ENCODE measurements at places on chromosomes 6 and 20.
A peak's percentile ranks its signal among the peaks of the same experiment; 100 is the strongest.

- peak; percentile 1 for DNase-seq
Observed at GRCh38 chr6:54493138-54493537, 184.9 kb downstream of the TINAG start.

DNA sequence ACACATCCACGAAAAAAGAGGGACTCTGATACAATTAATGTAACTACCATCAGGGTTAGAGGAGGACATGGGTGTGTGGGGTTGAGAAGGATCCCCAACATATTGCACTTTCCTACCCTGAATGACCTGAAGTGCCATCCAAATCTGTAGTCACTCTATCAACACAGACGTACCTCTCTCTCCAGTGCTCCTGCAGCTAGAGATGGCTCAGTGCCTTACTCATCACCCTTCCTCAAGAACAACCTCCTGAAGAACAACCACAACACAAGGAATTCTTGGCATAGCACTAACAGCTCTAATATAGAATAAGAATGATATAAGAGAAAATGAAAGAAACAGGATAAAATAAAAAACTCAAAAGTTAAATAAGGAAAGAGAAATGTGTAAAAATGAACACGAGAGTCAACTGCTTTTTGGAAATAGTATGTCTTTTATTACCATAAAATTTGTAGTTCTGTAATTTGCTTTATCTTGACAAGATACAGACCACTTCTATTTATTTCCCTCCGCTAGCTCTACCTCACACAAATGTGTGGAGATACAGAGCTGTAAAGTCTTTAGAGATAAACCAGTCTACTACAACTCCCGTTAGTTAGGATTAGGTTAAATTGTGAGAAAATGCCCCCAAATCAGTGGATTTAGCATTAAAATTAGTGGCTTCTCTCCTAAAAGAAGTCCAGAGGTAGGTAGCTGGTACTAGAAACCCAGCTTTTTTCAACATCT, 63.9 kb downstream of the REV3L start:
- DNase-seq = no peak

- peak; percentile 12 for DNase-seq
Observed at GRCh38 chr6:89412071-89413005, at the start of gene RRAGD. TSS of gene RRAGD (minus strand) at chr6:89412273. CDS start at chr6:89411993, 280 bp downstream.

DNA sequence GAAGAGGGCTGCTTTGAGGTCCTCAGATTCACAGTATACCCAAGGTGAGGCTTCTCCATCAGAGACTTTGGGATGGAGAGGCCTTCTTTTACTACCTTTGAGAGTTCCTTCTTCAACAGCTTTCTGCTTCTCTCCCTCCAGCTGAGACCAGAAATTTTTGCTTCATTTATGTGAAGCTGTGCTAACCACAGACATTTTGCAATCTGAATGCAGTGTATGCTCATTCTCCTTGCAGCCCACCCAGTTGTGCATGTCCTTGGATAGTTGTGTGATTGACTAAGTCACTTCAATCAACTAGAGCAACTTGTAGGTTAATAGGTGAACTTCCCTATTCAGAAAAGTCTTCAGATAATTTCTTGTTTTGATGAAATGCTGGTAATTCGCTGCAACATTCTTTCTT, 20.1 kb downstream of the DCBLD1 start:
- DNase-seq = no peak

GRCh38 chr6:21968411-21968810, 328.4 kb downstream of the PRL start:
- no peak for DNase-seq

DNA sequence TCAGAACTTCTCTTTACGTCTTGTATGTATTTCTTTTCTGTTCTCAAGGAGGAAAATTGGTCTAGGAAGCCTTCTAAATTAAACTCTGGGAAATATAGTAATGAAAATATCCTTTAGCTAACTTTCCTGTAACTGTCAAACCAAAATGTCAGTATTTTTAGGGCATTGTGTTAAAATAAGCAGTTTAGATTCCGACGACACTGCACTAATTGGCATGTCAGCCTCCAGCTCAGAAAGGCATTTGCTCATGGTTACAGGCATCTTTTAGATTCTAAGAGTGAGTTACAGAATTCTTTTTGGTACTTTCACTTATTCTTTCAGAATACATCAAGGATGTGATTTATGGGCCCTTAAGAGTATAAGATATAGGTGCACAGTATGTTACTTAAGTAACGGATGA, 26.1 kb upstream of the VAPB start:
- no peak for DNase-seq

DNA sequence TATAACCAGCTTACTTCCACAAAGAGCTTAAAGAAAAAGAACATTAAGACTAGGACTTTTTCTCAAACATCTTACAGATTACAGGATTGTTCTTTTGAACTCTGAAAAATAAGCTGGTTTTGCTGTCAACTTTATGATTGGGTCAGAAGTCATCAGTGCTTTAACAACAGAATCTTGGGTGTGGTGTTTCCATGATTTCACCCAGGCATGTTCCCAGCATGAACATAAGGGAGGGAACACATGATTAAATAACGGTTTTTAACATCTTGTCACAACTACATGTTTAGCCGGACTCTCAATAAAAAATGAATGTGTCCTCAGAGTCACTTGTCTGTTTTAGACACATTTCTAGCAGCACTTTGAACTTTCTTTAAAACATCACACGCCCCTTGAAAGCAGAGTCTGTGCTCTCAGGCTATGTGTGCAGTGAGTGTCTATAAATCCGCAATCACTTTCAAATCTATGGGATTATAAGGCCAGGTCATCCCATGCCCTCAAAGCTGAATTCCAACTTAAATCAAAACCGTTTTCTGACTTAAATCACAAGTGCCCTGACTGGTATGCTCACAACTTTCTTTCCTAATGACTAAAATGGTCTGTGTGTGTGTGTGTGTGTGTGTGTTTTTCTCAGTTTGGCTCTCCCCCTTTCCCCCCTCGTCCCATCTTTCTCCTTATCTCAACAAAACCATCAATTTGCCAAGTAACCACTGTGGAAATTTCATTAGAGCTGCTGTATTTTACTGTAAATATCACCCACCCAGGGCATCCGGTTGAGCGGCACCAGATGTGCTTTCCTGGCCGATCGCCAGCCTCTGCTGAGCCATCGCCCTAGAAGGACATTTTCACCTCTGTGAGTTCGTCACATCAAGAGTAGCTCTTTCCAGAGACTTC, 216.8 kb upstream of the DTNBP1 start:
- no peak for DNase-seq

GRCh38 chr6:87791982-87792381, 89.9 kb upstream of the AKIRIN2 start:
- DNase-seq = no peak

All from A549 (cell line).